ENCODE measurements at places on chromosomes 6 and 20. TPM values are rescaled to one million over a fixed set of nuclear protein-coding genes. Genes with fewer than 3 reads are reported as not detected.

DNA sequence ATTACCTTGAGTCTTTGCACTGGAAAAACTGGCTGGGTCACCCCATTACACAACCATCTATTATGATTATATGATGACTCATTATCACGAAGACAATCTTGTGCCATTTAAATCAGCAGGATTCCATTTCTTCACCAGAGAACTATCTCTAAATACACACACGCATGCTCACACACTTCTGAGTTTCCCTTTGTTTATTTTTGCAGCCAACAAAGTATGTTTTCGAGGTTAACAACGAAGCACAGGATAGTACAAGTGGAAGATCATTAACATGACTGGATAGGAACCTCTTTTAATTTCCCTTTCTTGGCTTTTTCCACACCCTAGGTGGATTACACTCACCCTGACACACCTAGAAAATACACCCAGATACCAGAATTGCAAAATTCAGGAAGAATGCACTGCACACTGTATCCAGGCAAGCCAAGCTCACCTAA is 18.9 kb downstream of the PERP start:
- no peaks in the 10 kb centered on the region for H3K4me1 ChIP-seq
- H3K27me3 ChIP-seq: no peaks in the 10 kb centered on the region

DNA sequence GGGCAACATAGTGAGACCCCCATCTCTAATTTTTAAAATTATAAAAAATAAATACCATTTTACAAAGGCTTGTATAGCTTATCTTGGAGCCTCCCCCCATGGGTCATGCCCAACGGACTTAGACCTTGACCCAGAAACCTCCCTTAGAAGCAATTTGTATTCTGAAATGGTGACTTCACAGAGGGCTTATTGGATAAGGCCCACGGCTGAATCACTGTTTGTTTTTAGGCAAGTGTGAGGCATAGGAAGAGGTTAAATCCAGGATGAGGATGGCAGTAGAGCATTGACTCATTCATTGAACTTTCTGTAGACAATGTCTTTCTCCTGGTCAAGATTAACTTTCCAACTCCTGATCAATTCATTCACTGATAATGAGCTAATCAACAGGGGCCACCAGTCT is 6.2 kb upstream of the SNAI1 start:
- H3K27me3 ChIP-seq: no peaks in the 10 kb centered on the region
- no peak for DNase-seq
- no peak overlapping the region for H3K4me3 ChIP-seq
- no peaks in the 10 kb centered on the region for H3K36me3 ChIP-seq
- H3K27ac ChIP-seq: no peak overlapping the region
- no peaks in the 10 kb centered on the region for H3K4me1 ChIP-seq

- H3K27me3 ChIP-seq: no peaks in the 10 kb centered on the region
- no peaks in the 10 kb centered on the region for H3K36me3 ChIP-seq
- peak; percentile 30 for DNase-seq
- H3K4me1 ChIP-seq: no peaks in the 10 kb centered on the region
These were observed 149.7 kb downstream of the LAMA2 start for GRCh38 chr6:129032602-129033001.

PTPN1 gene
- 16.8 TPM for total RNA-seq

STX11 gene
- 0.77 TPM for total RNA-seq

LY86 gene
- total RNA-seq: not detected

TSHZ2 gene
- total RNA-seq: 43.3 TPM

GMPR gene
- total RNA-seq: 18.2 TPM

Measured in uterus (tissue), 4 donors.